ENCODE measurements at places on chromosomes 3 and 15.

DNA sequence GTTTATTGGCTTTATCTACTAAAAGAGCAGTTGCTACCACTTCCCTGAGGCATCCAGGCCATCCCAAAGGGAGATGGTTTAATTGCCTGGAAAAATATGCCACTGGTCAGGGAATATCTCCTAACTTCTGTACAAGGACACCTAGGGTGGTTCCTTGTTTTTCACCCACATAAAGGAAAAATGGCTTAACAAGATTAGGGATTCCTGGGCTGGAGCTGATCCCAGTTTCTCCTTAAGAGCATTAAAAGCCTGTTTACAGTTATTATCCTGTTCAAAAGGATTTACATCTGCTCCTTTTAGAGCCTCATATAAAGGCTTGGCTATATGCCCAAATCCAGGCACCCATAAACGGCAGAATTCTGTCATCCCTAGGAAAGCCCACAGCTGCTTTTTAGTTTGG, 70.2 kb upstream of the WNT7A start:
- no peak for DNase-seq

DNA sequence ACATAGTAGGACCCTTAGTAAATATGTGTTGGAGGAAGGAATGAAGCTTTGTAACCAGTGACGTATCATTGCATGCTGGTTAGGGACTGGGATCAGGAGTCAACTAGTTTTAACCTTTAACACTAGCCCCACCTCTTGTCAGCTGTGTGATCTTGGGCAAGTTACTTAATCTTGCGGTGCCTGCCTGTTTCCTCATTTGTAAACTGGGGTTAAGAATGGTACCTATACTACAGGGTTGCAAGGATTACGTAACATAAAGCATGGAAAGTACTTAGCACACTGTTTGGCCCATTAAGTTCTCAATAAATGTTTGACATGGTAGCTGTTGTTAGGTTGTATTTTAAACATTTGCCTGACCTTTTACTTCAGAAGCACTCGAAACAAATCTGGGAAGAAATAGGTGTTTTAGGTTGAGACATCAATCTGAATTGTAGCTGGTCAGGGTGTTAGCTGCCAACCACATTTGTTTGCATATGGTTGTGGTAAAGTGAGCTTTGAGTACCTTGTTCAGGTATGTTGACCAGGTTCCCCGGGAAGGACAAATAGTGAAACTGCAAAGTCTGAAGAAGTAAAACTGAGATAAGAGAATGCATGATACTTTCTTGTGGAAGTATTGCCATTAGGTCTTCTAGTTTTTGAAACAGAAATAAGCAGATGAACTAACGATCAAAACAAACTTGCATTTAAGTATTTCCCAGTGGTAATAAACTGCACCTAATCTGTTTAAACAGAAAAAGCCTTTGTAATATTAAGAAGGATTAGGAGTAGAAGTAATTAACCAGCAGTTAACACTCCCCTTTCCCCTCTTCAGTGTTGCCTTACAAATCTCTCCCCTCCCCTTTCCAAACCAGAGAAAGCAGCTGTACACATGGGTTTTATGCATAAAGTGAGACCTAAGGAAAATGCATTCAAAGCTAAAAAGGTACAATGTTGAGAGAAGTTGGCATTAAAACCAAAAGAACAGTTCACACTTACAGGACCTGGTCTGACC, 25.8 kb upstream of the SCAANT1 start:
- no peak for DNase-seq

DNA sequence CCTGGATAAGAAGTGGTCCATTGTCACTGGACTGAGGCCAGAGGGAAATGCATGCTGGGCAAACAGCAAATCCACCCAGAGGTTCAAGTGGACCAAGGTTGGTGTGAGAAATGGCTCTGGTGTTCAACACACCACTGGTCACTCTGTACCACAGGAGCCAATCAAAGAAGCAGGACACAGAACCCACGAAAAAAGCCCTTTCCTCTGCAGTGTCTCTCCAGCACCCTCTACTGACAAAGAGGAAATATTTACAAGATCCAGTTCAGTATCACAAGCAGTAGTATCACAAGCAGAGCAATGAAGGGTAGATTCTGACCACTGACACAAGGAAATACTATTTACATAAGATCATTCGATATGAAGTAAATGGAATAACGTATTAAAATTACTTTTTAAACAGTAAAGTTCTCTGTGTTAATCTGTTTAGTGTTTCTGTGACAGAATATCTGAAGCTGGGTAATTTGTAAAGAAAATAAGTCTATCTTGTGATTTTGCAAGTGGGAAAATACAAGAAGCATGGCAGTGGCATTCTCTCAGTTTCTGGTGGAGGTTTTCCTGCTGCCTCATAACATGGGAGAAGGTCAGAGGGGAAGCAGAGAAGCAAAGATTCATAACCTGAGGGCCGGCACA, 390.7 kb downstream of the EFHB start:
- DNase-seq: no peak

DNA sequence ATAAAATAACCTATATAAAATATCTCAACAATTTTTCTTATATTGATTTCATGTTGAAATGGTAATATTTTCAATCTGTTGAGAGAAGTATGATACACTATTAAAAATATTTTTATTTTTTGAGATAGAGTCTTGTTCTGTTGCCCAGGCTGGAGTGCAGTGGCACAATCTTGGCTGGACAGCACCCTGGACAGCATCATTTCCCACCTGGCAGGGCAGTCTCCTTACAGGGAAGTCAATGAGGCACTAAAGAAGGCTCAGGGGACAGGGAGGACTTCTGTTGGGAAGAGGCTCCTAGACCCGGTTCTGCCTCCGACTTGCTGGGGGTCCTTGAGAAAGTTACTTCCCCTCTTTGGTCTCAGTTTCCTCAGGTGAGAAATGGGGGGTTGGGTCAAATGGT, 9.4 kb downstream of the GOLGA6L2 start:
- DNase-seq: no peak

- no peak for DNase-seq
Measured at GRCh38 chr3:52331091-52331490, 15.0 kb downstream of the DNAH1 start.

GRCh38 chr3:130992344-130992743, 34.3 kb downstream of the ASTE1 start:
- DNase-seq: no peak
